ENCODE measurements at places on chromosomes 4 and X.

DNA sequence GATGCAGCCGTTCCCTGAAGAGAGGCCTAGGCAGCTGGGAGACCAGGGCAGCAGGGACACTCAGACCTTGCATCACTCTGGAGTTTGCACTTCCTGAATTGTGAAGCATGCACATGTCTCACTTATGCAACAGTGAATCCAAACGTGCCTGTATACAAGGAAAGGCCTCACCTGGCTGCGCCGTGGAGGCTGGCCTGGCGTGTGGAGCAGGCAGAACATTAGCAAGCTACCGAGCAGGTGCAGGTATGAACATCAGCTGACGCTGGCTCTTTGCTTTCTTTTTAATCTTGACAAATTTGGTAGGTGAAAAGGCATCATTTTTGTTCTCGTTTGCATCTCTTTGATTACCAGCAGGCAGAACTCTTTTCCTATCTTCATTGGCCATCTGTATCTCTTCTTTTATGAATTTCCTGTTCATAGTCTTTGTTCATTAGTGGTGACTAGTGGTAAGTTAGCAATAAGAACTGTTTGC is 37.1 kb upstream of the IRAK1 start:
- DNase-seq, result no peak

- DNase-seq, result no peak
Observed at GRCh38 chr4:20925176-20925575, 224.9 kb downstream of the PACRGL start.

- DNase-seq, result no peak
Observed at GRCh38 chrX:53125506-53125905, 31.6 kb downstream of the KANTR start.

DNA sequence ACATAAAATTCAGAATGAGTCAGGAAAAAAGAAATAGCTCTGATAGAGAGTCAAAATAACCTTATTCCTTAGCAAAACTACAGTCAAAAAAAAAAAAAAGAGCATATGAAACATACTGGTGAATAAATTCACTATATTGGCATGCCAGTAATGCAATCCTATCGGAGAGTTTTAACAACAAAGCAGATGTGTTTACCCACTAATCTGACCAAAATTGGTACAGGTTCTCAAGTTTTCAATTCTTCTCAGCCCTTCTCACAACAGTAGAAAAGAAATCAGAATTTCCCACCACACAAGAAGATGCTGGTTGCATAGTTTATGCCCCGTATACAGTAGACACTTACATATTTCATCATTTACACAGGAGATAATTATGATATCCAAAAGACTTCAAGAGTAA is 59.4 kb downstream of the LCORL start:
- DNase-seq, result no peak

DNA sequence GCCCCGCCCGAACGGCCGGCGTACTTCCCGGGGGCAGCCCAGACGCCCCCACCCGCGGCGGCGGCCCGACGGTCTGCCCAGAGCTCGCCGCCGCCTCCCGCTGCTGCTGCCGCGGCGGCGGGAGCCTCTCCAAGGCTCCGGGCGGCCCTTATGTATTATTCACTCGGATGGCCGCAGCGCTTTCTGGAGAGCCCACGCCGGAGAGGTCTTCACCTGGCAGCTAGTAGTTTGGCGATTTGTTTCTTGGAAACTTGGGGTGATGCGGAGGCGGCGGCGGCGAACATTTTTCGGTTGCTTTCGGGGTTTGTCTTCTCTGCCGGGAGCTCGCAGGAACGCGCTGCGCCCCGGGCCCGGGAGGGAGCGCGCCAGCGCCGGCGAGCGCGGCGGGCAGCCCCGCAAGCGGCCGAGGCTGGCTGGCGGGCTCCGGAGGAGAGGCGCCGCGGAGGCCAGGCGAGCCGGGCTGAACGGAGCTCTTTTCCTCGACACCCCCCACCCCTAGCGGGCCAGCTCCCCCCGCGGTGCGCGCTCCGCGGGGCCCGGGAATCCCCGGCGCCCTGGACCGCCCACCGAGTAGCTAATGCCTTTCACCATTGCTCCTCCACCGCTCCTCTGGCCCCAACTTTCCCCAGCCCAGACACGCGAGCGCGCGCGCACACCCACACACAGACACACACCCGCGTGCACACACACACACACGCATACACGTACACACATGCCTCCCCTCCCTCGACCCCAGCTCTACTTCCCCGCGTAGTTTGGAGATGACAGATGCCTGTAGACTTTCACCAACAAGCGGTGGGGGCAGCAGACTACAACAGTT is 113.5 kb downstream of the DHX15 start:
- DNase-seq, result no peak

GRCh38 chrX:94041881-94042280 is 367.9 kb downstream of the FAM133A start:
- DNase-seq, result no peak

DNA sequence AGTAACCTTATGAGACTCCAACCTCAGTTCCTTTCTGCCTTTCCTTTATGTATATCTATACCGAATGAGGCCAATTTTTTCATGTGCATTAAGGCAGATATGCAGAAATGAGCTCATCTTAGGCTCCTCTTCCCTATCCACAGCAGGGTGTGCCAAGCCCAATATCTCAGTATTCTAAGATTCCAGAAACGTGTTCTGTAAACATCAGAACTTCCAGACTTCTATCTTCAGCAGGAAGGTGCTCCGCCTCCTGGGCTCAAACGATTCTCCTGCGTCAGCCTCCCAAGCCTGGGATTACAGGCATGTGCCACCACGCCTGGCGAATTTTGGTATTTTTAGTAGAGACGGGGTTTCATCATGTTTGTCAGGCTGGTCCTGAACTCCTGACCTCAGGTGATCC is 31.0 kb upstream of the CCNG2 start:
- DNase-seq, result no peak

- no peak for DNase-seq
Observed at GRCh38 chrX:103183912-103184311, 31.0 kb upstream of the BEX4 start.

GRCh38 chr4:105556206-105556605 is 3.8 kb downstream of the ARHGEF38 start:
- no peak for DNase-seq

GRCh38 chrX:86237482-86237881 is 89.2 kb downstream of the DACH2 start:
- DNase-seq, result no peak

DNA sequence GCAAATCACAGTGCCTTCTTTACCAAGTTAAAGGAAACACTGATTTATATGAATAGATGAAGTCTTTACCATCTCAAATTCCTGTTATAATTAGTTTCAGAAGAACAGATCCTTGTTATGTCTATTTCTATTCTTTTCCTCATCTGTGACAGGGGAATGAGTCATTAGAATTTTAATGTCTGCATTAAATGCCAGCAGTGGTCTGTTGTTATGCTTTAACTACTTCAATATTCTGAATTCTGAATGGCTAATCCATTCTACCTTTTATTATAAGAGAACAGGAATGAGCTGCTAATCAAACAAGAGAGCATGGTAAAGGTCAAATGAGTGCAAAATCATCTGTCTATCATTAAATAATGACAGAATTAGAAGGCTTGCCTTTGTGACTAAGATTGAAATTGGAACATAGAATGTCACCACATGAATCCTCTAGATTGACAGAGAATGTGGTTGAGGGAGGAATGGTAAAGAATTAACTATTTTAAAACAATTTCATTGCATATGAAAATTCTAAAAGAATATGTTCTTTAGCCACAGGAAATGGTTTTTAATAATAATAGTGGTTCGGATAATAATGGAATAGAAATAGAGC is 935.5 kb downstream of the ADGRL3 start:
- DNase-seq, result no peak

- DNase-seq, result no peak
Observed at GRCh38 chrX:50327235-50327634, 122.7 kb downstream of the CCNB3 start.

DNA sequence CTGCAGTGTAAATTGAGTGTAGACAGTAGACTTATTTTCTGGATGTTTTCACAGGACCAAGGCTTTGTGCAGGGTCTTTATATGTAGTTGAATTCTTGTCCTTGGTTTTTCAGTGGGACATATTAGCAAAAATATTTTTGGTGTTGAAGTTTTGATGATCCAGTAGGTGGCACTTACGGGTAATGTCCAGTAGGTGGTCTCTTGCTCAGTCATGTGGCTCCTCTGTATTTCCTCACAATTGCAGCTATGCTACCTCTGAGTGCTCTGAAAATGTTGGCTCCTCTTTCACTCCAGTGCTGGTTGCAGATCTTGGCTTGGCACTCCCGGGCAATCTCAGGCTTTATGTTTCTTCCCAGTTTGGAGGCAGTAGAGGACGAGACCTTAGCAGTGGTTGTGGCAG is 419.8 kb upstream of the AMOT start:
- no peak for DNase-seq

DNA sequence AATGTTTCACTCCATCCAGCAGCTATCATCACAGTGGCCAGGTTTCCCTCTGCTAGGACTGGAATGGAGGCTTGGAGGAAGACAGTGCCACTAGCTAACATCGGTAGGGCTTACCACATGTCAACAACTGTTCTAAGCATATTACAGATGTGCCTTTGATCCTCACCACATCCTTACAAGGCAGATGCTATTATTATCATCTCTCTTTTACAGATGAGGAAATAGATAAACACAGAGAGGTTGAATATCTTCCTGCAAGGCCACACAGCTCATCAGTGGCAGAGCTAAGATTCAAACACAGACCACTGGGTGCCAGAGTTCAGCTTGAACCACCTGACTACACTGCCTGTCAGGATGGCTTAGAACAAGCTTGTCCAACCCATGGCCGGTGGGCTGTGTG is 47.4 kb downstream of the MAMLD1 start:
- DNase-seq, result peak; percentile 54

GRCh38 chr4:36241771-36242170 is 2.5 kb downstream of the ARAP2 start:
- DNase-seq, result peak; percentile 61

GRCh38 chr4:26736621-26737020 is 124.0 kb upstream of the STIM2 start:
- DNase-seq, result no peak

GRCh38 chr4:23220911-23221310 is 528.2 kb downstream of the GBA3 start:
- DNase-seq, result no peak

GRCh38 chr4:21790438-21791029 is 158.0 kb downstream of the KCNIP4 start:
- no peak for DNase-seq

DNA sequence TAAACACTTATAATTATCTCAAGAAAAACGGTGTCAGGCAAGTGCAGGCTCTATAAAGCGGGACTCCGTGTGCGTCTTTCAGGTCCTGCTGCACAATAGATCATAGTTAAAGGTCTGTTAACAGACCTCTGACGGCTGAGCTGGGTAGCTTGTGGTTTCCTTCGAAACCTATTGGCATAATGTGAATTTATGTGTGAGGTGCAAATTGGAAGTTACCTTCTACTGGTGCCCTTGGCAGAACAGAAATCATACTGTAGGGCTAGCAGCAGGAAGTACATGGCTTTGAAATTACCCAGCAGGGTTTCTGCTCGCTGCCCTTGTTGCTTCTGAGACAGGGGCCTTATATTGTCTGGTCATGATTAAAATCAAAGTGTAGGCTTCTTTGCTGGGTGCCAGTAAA is 216.4 kb upstream of the HAND2 start:
- DNase-seq, result no peak

- no peak for DNase-seq
Observed at GRCh38 chr4:177047851-177048174, 255.1 kb upstream of the VEGFC start.

DNA sequence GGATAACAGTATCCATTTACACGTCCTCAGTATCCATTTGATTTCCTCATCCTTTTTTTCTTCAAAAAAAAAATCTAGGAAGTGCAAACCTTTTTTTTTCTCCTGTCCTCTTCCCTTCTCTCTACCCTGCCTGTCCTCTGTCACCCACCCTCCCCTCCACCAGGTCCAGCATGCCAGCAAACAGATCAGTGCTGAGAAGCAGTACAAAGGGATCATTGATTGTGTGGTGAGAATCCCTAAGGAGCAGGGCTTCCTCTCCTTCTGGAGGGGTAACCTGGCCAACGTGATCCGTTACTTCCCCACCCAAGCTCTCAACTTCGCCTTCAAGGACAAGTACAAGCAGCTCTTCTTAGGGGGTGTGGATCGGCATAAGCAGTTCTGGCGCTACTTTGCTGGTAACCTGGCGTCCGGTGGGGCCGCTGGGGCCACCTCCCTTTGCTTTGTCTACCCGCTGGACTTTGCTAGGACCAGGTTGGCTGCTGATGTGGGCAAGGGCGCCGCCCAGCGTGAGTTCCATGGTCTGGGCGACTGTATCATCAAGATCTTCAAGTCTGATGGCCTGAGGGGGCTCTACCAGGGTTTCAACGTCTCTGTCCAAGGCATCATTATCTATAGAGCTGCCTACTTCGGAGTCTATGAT is 1.7 kb downstream of the SLC25A4 start:
- DNase-seq, result no peak

DNA sequence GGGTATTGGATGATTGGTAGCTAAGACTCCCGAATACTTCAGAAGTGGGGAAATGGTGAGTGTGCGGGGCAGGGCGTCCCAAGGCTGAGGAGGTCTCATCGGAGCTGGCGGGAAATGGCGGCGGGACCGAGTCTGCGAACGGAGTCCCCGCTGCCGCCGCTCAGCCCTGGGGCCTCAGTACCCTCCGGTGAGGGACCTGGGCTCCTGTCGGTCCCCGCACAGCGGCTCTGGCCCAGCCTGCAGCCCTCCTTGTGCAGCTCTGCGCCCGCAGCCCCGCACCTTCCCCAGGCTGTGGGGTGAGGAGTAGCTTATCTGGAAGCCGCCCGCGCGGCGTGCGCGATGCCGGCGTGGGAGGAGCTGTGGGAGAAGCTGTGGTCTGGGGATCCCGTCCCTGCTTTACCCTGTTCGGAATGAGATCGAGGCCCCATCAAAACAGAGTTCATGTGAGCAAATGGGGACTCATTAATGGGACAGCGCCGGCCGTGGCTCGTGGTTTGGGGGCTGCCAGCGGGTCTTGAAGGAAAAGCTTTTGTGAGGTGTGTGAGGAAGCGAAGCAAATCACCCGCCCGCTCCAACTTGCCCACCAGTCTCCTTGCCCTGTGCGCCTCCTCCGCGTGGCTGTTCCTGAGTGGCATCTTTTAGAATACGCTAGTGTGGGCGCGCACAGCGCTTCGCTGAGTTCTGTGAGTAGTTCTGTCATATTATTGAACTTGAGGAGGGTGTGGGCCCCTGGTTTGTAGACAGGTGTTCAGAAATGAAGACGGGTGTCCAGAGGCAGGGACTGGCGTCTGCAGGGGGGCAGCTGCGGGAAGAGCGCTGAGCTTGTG is 531 bp downstream of the ZNF141 start:
- no peak for DNase-seq

DNA sequence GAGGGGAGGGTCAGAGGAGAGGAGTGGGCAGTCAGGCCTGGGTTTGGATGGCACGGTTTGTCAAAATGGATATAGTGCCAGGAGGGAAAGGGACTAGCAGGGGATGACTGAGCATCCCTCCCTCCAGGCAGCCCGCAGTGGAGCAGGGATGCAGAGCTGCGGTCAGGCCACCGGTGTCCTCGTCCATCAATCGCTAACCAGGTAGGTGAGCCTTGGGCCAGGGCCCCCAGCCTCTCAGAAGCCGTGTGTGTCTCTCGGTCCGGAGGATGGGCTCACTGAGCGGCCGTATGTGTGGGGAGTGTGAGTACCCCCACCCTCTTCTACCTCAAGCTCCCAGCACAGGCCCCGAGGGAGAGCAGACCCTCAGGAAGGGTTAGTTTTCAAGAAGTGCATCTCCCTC is 538 bp upstream of the CYTL1 start:
- no peak for DNase-seq

Measured in CD8-positive, alpha-beta memory T cell (primary cell).